NCI-H1694 (cell line): ENCODE measurements at places on chromosomes 3 and 15.
A peak's percentile ranks its signal among the peaks of the same experiment; 100 is the strongest.

GRCh38 chr3:35908366-35909232, 269.3 kb downstream of the ARPP21 start:
- peak; percentile 34 for DNase-seq

- DNase-seq, result peak; percentile 35
Observed at GRCh38 chr3:64685800-64686445, 1.9 kb downstream of the ADAMTS9 start.

GRCh38 chr3:71247221-71247957, 336.1 kb downstream of the FOXP1 start:
- no peak for DNase-seq

DNA sequence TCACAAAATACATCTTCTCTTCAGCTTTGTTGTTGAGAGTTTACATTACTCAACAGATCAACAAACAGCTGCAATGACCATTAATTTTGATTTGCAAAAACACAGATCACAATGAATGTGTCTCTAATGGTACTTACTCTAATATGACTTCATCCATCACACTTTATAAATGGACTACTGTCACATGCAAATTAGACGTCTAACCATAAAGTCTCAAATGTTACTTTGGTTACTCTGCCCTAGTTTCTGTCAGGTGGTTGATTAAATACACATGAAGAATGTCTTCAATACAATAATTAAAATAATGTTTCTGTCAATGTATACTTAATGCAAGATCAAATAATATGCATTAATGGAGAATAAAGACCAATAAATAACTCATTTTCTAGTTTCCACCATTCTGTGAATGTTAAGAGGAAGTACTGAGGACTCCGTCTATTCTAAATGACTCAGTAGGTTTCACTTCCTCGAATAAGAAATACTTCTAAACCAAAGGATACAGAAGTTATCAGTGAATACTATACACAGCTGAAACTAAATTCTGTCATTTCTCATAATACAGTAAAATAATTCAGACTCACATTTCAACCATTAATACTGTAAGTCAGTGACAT, 145.8 kb downstream of the CBLB start:
- no peak for DNase-seq

DNA sequence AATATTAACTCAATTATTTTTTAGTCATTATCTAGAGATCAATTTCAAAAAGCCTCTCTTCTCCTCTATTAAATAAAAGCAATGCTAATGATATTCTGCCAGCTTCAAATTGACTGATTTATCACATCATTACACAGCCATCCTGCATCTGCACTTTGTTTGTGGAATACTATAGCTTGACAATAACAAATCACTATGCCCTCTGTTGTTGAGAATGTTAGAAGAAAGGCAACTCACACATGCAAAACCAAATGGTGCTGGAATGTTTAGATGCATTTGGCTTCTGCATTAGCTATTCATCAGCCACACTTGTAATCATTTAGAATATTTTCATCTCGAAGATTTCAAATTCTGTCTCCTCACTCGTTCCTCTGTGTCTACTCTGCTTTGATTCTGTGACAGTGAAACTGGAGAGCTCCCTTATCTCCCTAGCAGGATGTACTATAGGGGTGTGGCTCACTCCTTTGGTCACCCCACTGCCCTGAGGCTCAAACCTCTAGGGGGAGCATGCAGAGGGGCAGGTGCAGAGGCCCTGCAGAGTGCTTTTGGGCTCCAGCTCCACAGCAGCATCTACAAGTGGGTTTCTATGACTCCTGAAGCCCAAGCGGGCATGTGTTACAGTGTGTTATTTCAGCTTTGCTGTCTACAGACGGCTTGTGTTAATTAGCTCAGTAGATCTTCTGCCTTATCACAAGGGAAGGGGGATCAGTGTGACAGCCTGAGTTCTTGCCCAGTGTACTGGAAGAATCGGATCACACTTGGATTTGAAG, 454.1 kb upstream of the BCHE start:
- no peak for DNase-seq
